ENCODE measurements at places on chromosomes 2 and 18.
A peak's percentile ranks its signal among the peaks of the same experiment; 100 is the strongest.

DNA sequence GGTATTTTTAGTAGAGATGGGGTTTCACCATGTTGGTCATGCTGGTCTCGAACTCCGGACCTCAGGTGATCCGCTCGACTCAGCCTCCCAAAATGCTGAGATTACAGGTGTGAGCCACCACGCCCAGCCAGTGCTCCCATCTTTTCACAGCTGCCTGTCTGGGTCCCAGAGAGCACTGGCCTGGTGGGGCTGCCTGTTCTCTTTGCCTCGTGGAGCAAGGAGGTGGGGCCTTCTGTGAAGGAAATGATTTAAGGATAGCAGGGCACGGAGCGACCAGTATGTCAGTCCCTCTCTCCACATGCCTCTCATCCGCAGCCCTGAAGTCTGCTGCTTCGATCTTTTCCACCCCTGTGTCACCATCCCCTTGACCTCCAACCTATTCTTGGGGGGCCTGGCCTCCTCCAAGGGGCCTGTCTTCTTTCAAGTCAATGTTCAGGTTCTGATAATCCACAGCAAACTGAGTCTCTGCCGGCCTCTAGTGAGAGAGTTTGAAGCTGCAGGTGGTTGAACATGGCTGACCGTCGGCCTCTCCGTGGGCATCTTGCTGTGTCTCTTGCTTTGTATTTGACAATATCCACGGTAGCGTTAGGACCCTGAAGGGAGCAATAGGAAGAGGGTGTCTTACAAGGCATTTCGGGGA is 28.2 kb upstream of the GIGYF2 start:
- peak; percentile 35 for DNase-seq

- DNase-seq: peak; percentile 64
These were observed 129.7 kb downstream of the PHLPP1 start for GRCh38 chr18:62844850-62845643.

DNA sequence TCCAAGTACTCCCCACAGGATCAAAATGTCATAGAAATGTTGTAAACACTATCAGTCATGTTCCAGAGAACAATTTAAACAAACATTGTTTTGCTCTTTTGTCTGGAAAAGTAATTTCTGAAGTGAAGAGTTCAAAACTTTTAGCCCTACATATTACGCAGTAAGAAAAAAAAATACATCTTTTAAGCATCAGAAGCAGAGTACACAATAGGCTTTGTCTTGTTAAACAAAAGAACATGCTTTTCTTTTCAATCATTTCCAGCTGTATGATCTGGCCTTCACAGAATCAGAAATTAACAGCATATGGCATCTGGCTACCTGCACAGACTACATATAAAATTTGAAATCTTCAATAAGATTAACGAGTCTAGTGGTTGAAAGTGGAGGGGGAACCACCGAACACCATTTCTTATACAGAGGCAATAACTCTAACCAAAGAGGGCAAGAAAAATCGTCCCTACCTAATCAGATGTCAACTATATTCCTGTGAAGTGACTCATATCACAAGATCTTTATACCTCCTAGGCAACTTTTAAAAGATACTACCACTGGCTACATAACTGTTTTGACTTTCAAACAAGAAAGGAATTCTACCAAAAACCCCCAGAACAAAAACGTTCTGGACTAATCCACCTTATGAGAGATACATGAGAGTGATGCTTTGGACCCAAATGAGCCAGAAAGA is 149.3 kb downstream of the EXOC6B start:
- DNase-seq: no peak

DNA sequence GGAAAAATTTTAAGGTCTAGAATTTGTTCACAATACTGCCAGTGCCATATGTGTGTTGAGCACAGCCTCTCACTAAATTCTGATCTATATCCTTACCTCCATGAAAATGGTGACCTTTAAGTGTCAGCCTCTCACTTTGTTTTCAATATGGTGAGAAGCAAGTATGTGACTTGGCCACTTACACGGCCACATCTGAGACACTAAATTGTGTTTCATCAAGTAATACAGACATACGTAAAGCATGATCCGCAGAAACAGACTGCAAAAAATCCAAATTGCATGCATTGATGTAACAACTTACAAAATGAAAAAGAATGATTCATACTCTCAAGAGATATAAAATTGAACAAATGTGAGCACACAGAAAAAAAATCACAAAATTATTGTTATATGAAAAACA is 55.2 kb upstream of the UGP2 start:
- no peak for DNase-seq

DNA sequence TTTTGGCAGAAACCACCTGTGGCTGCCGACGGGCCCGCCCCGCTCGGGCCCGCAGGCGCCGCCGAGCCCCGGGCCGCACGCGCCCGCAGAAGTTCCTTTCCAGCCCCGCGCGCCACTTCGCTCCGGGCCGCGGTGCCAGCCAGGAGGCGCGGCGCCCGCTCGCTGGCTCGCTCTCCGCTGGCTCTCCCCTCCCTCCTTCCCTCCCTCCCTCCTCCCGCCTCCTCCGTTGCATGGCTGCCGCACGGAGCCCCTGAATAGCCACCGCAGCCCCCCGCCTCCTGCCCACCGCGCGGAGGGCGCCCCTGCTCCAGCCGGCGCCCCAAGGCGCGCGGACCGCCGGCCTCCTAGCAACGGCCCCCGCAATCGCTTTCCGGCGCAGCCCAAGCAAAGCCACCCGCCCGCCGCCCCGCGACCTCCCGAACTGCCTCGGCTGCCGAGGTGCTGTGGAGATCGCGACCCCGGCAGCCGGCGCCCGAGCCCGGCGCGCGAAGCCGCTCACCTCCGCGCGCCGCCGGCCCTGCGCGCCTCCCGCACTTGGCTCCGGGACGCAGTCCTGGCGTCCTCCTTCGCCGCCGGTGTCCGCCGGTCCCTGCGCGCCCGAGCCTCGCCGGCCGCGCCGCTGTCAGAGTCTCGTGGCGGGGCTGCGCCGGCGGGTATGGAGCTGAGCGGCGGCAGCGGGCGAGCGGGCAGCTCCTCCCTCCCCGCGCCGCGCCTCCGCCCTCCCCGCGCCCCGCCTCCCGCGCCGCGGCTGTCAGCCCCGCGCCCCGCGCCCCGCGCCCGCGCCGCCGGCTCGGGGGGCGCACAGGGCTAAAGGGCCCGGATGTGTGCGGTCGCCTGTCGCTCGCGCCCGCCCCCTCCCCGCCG is at the start of gene ZBTB7C:
Gene ZBTB7C (minus strand): TSS at position 657 of the 864 bp plus-strand sequence.
- no peak for DNase-seq

DNA sequence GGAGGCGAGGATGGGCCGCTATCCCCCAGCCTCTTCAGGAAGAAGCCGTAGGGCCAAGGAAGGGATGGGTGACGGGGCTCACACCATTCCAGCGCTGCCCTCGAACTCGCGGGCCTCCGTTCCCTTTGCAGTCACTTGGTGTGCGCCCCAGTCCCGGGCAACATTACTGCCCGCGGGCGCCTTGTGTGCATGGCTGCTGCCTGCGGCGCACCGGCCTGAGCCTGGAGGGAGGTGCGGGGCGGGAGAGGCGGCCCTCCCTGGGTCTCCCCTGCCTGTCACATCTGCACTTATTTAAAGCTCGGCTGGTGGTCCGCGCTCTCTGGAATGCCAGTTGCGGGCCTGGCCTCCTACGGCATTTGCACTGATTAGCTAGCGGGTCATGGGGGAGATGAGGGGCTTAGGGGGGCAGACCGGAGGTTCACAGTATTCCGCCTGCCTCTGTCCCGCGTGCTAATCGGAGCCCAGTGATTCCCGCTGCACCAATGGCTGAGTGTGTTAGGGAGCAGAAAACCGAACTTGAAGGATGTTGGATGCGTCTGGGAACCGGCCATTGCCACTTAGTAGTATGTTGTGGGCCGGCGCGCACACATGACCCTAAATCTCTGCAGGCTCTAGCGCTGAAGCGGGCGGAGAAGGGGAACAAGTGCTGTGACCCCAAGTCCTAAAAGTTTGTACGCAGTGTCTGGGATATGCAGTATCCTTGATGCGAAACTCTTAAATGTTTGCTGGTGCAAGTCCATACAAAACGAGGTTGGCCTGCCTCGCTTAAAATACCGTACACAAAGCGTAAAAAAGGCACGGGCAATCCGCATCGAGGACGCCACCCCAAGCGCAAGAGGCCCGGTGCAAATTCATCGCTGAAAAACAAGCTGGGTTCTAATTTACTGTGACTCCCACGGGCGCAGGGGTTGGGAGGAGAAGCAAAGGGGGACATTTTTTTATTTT is 161.2 kb upstream of the SIX2 start:
- no peak for DNase-seq

- peak; percentile 39 for DNase-seq
These were observed 697 bp upstream of the SPATS2L start for GRCh38 chr2:200305797-200306195.

- DNase-seq: no peak
These were observed 54.9 kb downstream of the SH3RF3 start for GRCh38 chr2:109183871-109184270.

DNA sequence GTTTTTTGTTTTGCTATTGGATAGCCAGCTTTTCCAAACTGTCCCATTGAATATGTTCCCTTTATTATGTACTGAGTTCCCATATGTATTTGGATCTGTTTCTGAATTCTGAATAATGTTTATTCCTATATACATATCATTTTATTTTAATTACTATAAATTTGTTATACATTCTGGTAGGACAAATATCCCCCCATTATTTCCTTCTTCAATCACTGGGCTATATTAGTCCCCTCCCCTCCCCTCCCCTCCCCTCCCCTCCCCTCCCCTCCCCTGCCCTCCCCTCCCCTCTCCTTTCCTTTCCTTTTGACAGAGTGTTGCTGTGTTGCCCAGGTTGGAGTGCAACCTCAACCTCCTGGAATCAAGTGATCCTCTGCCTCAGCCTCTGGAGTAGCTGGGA is 26.3 kb downstream of the RAB3GAP1 start:
- DNase-seq: no peak

- DNase-seq: no peak
These were observed 143.5 kb downstream of the THADA start for GRCh38 chr2:43452318-43452731.

DNA sequence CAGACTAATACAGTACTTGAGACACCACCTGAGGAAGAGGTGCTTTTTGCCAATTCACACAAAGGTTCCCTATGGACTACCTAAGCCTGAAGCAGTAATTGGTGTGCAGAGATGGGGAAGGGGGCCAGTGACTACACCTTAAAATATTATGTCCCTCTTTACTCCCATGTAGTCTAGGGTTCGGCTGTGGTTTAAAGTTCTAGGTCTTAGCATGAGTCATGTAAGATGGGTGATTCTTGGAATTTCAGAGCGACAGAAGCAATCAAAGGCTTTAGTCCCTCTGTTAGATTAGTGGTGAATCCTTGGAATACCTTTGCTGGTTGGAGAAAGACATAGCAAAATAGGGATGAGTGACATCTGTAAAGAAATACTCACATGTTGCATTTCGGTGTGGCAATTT is 14.3 kb upstream of the CCDC85A start:
- DNase-seq: no peak

- peak; percentile 19 for DNase-seq
These were observed 366.9 kb upstream of the SLC14A2 start for GRCh38 chr18:45248240-45248903.

GRCh38 chr18:11972371-11973174 is 8.7 kb upstream of the IMPA2 start:
- no peak for DNase-seq

DNA sequence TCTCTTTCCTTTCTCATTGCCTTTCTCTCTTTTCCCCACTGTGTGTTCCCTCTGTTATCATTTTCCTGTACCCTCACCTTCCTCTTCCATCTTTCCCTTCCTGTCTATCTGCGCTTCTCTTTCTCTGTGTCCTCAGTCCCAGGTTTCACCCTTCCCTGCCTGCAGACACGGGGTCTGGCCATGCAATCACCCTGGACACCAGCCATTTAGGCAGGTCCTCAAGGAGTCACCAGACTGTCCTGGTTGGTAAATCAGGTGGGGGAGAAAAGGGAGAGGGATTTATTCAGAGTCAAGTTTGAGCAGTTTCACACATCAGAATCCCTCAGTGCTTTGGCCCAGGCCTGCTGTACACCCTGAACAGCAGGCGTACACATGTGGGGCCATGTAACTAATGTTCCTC is 169.3 kb downstream of the ANKRD30B start:
- DNase-seq: no peak

- DNase-seq: no peak
These were observed 58.3 kb upstream of the ID2 start for GRCh38 chr2:8623576-8623957.

DNA sequence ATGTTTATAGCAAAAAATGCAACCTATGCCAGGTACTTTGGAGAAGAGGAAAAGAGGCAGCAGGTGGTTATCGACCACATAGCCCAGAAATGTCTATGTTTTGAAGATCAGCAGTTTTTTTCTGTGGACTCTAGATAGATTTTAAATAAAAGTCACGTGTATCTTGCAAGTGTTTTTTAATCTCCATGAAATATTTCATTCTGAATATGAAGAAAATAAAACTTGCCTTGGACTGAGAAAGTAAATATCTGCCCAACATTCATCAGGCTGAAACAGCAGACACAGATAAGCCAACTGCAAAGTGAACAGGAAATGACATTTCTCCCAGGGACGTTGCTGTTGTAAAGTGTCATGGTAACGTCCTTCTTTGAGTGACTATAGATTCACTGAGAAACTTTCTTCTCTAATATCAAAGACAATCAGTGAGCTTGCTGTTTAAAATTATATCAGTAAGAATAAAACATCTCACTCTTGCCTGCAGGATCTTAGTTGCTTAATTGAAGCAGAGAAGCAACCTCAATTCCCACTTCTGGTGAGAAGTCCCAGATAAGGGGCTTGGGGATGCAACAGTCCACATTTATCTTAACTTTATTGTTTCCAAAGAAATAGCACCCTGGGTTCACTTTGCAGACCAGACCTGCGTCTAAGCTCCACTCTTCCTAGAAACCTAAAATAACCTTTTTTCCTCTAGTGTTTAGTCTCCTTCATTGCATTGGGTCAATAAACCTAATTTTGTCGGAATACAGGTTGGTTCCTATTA is 6.3 kb downstream of the MYOM1 start:
- DNase-seq: peak; percentile 66

DNA sequence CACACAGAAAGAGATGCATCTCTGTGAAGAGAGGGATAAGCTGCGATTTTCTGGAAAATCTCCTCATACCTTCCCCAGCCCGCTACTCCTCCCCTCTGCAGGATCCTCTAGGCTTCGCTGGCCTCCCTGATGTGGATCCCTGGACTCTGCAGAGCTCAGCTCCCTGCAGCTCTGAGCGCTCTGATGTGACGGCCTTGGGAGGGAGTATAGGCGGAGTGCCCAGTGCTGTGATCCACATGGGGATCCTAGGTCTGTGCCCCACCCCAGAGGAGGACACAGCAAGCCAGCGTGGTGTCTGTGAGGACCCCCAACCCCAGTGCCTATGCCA is 111.0 kb downstream of the GYPC start:
- no peak for DNase-seq

- DNase-seq: peak; percentile 11
These were observed 49.9 kb downstream of the GPR39 start for GRCh38 chr2:132466428-132467028.

- DNase-seq: no peak
These were observed 99.1 kb upstream of the COL3A1 start for GRCh38 chr2:188875104-188875503.

- peak; percentile 93 for DNase-seq
These were observed 1.3 kb upstream of the CLIP4 start for GRCh38 chr2:29113891-29114321.

DNA sequence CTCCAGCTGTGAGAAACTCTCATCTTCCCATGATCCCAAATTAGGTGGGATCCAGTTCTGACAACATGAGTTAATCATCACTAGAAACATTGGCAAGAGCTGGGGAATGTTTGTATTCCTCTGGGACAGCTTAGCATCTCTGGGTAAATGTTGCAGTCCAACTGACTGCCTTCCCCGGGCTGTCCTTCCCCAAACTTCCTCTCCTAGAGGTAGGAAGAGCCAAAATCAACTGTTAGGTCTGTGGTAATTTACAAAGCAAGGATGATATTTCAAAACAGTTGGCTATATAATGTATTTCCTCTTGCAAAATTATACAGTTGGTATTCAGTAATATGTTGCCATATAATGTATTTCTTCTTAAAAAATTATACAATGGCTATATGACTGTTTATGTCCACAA is 148.5 kb downstream of the MGAT5 start:
- DNase-seq: no peak

Measured in OCI-M1 (cell line).